ENCODE measurements at places on chromosomes 13 and 19.

DNA sequence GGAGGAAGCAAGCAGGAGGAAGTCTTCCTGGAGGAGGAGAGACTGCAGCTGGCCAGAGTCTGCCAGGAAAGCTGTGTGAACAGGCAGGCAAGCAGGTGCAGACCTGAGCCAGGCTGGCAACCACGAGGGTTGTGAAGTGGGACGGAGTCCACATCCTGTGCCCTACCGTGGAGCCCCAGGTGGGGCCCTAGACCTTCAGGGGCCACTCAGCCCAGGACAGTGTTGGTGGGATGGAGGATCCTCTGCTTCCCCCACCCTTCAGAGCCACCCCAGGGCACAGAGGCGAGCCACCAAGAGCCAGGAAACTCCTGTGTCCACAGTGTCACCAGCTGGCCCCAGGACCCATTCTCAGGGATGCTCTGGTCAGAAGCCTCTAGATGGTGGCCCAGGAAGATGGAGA, 8.4 kb upstream of the VSTM2B start:
- DNase-seq = no peak

- no peak for DNase-seq
These were observed 320.6 kb downstream of the ITGBL1 start for GRCh38 chr13:101773062-101773461.

- DNase-seq = peak; percentile 86
These were observed at the start of gene FREM2 for GRCh38 chr13:38686577-38687245. Gene FREM2, plus strand, starts transcription at chr13:38687077. Its CDS starts 268 bp downstream, at chr13:38687345.

DNA sequence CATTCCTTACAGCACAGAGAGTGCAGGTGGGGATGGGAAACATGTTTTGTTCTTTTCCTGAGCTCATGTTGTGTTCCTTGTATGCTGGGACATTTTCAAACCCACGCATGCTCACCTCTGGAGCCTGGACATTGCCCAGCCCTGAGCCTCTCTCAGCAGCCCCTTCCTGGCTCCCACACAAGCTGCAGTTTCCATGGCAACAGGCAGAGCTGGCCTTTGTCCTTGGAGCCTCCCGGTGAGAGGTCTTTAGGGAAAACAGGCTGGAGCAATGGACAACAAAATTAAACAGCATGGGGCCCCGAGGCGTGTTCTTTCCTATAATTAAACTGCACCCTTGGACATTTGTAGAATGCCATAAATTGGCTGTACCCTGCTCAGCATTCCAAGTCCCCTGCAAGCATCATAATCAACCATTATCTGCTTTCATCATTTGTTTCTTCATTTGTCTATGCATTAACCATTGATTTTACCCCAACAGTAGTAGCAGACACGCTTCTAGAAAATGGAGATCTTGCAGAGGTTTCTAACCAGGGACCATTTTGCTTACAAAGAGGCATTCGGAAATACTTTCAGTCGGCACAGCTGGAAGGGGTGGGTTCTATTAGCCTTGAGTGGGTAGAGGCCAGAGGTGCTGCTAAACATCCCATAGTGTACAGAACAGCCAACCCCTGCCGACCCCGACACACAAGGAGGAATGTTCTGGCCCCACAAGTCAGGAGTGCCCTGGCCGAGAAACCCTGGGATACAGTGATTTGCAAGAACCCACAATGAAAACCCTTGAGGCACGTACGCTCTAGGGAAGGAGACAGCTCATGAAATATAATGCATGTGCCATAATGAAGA, 133.4 kb upstream of the PEG3 start:
- peak; percentile 50 for DNase-seq

DNA sequence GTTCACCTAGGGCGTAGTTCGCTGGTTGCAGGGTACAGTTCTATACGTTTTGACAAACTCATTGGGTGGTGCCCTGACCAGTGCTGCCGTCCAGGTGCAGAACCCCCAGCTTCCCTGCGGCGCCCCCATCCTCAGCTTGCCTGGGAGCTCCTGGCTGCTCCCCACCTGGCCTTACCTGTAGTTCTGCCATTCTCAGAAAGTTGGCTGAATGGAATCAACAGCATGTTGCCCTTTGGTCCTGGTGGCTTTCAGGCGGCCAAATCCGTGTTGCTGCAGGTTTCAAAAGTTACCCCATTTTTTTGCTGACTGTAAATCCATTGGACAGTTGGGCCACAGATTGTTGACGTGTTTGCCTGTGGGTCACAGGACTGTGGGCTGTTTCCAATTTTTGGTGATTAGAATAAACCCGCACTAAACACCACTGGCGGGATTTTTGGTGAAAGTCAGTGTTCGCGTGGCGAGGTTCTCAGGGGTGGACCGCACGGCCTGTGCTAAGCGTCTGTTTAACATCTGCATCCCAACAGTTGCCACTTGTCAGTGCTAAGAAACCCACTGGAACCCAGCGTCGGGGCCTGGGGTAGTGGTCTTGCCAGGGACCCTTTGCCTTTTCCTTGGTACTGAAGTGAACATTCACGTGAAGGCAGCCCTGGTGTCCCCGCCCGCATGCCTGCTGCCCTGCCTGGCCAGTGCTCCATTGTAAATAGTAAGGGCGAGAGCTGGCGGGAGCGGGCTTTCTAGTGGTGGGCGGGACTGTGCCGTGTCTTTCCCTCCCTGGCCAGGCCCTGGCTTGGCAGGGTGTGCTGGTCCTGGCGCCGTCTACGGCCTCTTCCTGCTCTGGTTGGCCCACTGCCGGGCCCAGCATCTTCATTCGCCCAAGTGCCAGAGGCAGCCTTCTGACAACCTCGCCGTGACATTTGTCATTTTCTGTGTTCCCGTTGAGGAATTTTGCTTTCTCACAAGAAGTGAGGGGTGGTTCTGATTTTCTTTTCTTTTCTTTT, 3.3 kb downstream of the DOT1L start:
- DNase-seq = no peak

Data from COR-L47 (cell line).